ENCODE measurements at places on chromosomes 3 and 15.

DNA sequence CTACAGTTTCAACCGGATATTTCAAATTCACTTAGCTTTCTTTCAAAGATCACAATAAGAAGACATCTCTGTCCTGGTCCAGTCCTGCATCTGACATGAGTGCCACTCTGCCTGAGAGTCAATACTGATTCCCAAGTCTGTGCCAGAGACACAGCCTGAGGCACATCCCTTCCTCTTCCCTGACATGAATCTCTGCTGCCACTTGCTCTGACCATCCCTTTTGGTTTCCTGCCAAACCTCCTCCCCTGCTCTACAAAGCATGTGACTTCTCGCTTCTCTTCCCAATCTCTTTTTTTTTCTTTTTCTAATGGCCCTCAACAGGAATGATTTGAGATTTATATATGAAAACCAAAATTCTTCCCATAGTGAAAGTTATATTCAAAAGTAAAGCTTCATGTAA, 117.9 kb downstream of the MECOM start:
- DNase-seq: no peak

GRCh38 chr15:71259866-71260265, 144.6 kb downstream of the THSD4 start:
- DNase-seq: no peak

- DNase-seq: no peak
Observed at GRCh38 chr15:65323071-65323511, 18.6 kb downstream of the RNU5B-1 start.

GRCh38 chr3:54736459-54736858, 191.4 kb downstream of the LRTM1 start:
- DNase-seq: no peak

DNA sequence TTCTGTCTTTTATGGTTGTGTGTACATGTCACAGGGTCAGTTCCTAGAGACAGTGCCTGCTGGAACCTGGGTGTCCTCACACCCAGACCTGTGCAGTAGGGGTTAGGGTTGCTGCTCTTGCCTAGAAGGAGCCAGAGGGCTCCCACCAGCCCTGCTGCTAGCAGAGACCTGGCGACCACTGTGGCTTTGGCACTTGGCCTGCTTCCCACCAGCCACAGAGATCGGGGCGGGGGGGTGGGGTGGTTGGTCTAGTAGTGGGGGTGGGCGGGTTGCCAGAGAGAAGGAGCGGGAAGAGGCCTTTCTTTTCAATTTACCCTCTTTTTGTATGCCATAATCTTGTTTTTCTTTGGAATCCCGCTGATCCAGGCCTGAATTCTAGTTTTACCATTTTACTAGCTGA, 29.4 kb downstream of the EEFSEC start:
- DNase-seq: no peak

GRCh38 chr3:16873872-16874271, 10.9 kb upstream of the PLCL2 start:
- no peak for DNase-seq

DNA sequence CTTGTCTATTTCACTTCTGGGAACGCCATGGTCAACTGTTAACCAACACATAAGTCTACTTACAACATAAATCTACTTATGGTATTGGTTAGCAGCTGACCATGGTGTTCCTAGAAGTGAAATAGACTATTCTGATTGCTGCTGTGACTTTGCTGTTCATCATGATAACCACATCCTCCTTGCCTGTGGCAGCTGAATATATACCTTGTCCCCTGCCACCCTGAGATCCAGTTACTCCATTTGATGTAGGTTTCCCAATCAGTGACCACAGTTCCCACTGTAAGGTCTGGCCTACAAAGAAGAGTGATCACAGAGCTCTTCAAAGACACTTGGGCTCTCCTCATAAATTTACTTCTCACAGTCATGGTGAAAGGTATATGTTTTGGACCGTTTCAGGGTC, 66.8 kb upstream of the ALDH1A3 start:
- no peak for DNase-seq

DNA sequence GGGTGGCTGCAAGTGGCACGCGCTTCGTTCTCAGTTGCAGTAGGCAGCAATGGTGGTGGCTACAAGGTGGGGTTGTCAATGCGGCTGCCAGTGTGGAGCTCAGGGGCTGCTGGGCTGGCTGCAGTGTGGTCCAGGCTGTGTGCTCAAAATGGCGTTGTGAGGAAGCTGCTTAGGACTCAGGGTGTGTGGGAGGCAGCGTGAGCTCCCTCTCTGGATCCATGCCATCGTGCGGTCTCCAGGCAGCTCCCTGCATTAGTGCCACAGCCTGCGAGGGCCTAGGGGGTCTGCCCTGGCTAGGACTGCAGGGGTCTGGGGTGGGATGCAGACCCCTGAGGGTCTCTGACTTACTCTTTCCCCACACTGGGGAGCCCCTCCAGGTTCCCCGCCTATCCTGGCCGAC, 397.2 kb downstream of the OCA2 start:
- no peak for DNase-seq

- DNase-seq: no peak
Observed at GRCh38 chr3:172853921-172854666, 103.6 kb downstream of the ECT2 start.

- no peak for DNase-seq
Observed at GRCh38 chr3:44001072-44001471, 240.6 kb upstream of the TOPAZ1 start.

DNA sequence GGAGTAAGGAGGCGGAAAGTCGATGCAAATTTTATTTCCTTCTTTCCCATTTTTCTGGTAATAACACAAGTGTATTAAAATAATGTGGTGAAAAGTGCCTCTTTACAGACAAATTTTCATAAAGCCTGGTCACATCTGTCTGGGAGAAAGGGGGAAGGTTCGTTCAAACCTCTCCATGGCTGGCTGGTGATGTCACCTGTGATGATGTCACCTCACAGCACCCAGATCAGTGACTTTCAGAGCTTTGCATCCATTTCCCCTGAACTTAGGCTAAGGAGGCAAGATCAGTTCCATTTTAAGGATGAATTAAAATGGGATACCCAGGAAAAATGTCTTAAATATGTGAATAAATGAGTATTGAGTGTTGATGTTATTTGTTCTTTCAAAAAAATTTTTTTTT, 34.1 kb downstream of the ATP10A start:
- no peak for DNase-seq

GRCh38 chr3:123002100-123002748, 25.3 kb downstream of the SEMA5B start:
- DNase-seq: no peak

DNA sequence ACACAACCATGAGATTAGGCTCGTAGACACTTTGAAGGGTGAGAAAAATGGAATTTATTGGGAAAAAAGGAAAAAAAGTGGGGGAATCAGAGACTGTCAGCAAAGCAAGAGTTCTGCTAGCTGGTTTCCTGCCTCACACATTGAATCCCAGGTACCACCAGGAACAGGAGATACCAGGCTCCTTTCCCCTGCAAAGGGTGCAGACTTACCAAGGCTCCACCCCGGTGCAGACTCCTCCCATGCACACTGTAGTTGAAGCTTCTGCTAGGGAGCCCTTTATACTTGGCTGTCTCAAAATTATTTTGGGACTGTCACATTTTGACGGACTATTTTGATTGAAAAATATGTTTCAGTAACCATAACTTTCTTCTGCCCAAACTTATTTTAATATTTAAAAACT, 819.9 kb upstream of the GBE1 start:
- DNase-seq: no peak

DNA sequence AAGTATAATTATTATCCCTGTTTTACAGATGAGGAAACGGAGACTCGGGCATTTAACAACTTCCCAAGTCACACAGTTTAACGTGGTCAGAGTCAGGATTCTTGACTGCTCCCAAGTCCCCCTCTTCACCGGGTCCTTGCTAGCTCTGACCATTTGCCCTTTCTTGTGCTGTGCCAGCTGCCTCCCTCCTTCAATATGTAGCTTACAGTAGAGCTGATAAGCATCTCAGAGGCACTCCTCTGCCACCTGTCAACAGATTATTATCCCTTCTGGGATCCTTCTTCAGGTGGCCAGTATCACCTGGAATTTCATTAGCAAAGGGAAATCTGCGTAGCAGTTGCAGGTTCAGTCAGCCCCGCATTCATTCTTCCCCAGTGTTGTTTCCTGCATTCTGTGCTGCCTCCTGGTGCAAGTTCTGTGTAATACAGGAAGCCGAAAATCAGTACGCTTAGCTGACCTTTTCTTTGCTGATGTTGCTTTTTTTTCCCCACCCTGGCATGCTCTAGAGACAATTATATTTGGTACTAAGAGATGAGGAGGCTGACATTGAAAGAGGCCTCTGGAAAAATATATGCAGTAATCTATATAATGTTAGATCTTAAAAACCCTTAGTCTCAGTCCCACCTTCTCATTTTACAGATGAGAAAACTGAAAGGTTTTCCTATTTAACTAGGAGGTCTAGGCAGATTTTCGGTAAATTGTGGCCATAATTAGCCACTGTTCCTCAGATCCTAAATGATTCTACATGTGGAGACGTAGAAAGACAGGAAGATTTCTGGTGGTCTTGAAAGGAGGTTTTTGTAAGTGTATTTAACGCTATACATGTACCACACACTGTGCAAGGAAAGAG, 24.8 kb downstream of the TMOD2 start:
- DNase-seq: no peak

GRCh38 chr15:100244796-100245486, 96.8 kb downstream of the ADAMTS17 start:
- DNase-seq: no peak

DNA sequence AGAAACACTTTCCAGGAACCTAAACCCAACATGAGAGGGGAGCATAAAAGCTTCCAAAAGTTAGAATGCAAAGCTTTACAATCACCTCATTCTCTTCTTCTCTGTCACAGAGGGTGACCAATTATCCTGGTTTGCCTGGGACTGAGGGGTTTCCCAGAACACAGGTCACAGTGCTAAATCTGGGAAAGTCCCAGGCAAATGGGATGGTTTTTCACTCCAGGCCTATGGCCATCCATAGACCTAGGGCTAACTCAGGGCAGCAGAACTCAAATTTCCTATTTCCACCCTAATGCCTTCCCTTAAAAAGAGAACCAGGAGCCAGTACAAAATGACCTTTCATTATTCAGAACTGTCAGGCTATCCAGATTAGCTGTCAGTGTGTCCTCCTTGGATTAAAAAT, 77.0 kb downstream of the TM4SF4 start:
- no peak for DNase-seq

DNA sequence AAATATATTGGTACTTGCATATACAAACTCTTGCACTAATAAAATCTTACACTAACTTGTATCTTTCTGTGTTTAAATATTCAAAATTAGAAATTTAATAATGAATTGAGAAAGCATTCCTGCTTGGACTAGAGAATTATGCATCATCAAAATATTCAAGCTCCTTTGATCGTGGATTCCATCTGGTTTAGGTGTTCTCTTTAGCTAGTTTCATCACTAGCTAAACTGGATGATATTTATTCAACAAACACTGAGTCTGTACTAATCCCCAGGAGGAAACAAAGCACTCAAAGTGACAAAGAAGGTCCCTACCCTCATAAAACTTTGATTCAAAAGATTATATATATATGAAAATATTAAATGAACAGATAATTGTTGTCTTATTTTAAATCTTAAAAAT, 1360.9 kb upstream of the ALCAM start:
- no peak for DNase-seq

DNA sequence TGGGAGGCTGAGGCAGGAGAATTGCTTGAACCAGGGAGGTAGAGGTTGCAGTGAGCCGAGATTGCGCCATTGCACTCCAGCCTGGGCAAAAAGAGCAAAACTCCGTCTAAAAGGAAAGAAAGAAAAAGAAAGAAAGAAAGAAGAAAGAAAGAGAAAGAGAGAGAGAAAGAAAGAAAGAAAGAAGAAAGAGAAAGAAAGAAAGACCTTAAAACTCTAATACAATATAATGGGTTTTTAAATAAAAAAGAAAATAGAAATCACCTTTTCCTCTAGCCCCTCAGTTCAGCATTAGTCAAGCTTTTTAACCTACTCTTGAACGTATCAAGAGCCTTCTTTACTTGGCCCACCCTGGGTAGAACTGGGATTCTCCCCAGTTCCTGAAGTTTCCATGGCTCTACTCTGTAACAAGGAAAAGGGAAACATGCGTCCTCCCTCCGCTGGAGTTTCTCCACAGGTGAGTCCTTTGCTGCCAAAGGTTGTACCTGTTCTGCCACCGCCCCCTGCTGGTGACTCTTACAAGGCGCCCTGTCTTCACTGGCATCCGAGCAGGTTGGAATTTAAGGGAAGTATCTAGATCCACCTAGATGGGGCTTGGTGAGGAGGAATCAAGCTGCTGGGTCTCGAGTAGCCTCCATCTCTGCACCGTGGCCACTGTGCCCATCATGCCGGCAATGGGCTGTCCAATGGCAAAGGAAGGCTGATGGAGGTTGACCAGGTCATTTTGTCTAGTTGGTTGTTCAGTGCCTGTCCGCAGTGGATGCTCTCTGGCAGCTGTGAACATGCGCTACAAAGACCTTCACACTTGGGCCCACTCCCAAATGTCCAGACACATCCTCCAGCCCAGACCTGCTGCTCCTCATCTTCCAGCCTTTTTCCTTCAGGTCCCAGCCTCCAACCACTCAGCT, 20.6 kb upstream of the EPHB3 start:
- peak; percentile 44 for DNase-seq

DNA sequence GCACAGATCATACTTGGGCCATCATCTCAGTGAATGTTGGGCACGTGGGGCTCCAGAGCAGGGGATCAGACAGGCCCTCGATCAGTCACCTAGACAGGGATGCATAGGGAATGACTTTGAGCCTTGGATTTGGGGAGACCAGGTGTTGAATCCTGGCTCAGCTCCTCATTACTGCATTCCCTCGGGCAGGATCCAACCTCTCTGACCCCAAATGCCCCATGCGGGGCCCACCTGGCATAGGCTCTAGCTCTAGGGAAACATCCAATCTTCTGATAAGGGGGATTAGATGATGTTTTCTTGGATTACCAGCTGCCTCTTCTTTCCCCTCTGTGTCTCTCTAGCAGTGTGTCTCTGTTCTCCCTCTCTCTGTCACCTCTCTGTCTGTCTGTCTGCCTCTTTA, 22.7 kb downstream of the LOXL1 start:
- DNase-seq: no peak

GRCh38 chr15:59177317-59177660, 29.4 kb upstream of the LDHAL6B start:
- no peak for DNase-seq

- no peak for DNase-seq
Observed at GRCh38 chr15:62103431-62103830, 36.7 kb downstream of the C2CD4A start.

- DNase-seq: no peak
Observed at GRCh38 chr15:26222781-26223180, 359.7 kb upstream of the ATP10A start.

Measured in effector memory CD4-positive, alpha-beta T cell (primary cell).